ENCODE measurements at places on chromosomes 2 and 18.

- DNase-seq: no peak
Measured at GRCh38 chr2:72150861-72151356, 3.2 kb upstream of the CYP26B1 start.

DNA sequence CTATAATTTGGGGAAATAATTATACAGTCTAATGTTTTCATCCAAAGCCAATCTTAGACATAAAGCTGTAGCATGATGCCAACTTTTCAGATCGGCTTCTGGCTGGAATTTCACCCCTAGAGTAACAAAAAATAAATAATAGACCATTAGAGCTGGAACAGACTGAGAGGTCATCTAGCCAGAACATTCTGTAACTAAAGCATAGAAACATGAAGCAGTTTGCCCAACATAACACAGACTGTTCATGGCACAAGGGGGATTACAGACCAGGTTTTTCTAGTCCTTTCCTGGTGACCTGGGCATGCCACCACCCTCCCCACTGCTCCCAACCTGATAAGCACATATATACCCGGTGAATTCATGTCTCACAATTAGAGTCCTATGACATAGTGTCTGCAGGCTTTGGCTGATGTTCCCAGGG, 116.4 kb upstream of the PPP1CB start:
- DNase-seq: no peak

GRCh38 chr18:49875155-49875554, 61.8 kb upstream of the ACAA2 start:
- no peak for DNase-seq

DNA sequence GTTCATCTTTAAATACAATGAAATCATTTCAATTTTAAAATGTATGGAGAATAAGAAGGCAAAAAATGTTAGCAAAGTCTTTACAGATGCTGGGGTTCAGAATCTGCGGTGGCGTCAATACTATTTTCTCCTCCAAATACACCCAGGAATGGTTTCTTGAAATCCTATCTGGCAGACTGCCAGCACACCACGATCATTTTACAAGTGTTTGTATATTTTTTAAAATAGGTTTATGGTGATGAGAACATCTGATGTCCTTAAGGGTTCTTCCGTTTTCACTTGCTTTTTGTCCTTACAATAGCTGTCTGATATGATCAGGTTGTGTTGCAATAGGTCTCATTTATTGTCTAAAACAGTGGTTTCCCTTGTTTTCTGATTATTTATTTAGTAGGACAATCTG, 89.6 kb downstream of the CMPK2 start:
- DNase-seq: no peak

- DNase-seq: no peak
Measured at GRCh38 chr2:200861617-200862155, 2.8 kb downstream of the CLK1 start.

- no peak for DNase-seq
Measured at GRCh38 chr2:160085662-160086061, 23.2 kb upstream of the PLA2R1 start.

Data from NCI-H187 treated with DMSO at 0.1 percent for 48 hours (cell line).